ENCODE measurements at places on chromosomes 1 and 21.

- no peak for DNase-seq
These were observed 262.6 kb upstream of the SGIP1 start for GRCh38 chr1:66271216-66271903.

DNA sequence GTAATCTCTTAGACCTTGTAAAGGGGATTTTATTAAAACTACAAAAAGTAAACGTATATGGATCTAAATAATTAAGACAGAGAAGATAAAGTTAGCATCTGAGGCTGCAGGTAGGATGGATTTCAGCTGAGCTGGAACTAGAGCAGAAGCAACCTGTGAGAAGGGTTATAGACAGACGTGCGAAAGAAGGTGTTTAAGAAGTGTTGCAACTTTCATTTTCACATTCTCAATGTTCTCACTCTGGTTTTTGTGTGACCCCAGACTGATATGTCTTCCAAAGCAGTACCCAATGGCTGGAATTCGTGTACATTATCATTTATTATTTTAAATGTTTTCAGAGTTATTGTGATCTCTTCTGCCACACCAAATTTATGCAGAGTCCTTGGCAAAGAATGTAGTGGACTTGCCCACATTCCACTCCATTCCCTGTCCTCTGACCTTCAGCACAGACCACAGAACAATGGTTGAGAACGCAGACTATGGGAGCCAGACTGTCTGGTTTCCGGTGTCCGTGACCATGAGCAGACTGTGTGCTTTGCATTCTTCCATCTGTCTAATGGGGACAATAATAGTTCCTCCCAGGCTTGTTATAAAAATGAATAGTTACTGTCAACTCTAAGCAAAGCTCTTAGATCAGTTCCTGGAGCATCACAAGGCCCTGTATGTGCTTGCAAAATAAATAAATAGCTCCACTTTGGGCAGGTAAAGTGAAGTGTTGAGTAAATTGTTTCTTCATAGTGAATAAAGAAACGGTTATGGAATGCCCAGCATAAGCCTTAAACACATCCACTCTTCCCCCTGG is 140.6 kb upstream of the SAMSN1 start:
- DNase-seq, result no peak

GRCh38 chr1:33276573-33277298 is 20.4 kb downstream of the ZNF362 start:
- no peak for DNase-seq

GRCh38 chr1:114979278-114979891 is 50.2 kb upstream of the TSHB start:
- DNase-seq, result peak; percentile 19

DNA sequence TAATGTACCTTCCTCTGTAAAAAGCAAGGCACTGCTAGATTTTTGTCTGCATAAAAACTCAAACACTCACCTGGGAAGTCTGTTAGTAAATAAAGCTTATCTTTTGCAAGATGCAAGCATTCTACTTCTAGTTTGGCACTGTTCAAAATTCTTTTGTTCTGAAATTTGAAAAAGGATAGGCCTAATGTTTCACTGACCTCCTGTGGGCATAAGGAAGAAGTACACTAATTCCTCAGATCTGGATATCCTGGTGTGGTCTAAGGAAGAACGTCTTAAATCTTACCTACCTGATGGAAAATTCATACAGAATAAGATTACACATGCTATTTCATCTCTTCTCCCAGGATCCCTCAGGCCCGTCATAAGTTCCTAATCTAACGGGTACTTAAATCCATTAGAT is 93.5 kb upstream of the CAMK1G start:
- no peak for DNase-seq

DNA sequence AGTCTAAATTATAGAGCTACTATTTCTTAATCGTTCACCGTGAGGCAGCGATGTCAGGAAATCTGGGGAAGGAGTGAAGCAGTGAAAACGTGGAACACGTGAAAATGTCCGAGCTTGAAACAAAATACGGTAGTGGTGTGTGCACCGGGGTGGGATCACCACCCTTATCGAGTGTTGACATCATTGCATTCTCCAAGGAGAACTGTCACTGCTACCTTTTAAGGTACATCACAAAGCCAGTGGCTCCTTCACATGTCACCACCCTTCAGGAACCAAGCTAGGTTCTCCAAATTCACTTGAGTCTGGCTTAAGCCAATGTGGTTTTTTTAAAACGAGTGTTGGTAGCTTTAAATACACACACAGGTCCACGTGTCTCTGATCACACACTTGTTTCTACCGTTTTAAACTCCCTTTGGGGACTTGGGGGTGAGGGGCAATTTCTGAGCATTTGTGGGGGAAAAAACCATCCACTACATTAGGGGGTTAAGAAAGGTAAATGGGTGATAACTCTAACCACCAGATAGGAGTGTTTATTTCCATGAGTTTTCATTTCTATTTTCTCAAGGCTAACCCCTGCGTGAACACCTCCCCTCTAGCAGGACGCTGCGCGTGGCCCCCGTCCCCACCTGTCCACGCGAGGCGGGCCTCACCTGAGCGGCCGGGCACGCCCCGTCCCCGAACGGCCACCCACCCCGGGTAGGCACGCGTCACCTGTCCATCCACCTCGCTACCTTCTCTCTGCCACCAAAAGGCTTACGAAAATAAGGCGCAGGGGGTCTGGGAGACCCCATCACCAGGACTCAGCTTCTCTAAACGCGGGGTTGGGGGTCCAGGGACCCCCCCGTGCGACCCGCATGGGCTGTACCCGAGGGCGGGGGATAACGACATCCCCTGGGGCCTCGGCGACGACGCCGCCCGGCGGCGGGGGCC is 978 bp downstream of the PRDM15 start:
- DNase-seq, result no peak

- DNase-seq, result no peak
These were observed 28.5 kb upstream of the CAMK1G start for GRCh38 chr1:209554761-209555611.

DNA sequence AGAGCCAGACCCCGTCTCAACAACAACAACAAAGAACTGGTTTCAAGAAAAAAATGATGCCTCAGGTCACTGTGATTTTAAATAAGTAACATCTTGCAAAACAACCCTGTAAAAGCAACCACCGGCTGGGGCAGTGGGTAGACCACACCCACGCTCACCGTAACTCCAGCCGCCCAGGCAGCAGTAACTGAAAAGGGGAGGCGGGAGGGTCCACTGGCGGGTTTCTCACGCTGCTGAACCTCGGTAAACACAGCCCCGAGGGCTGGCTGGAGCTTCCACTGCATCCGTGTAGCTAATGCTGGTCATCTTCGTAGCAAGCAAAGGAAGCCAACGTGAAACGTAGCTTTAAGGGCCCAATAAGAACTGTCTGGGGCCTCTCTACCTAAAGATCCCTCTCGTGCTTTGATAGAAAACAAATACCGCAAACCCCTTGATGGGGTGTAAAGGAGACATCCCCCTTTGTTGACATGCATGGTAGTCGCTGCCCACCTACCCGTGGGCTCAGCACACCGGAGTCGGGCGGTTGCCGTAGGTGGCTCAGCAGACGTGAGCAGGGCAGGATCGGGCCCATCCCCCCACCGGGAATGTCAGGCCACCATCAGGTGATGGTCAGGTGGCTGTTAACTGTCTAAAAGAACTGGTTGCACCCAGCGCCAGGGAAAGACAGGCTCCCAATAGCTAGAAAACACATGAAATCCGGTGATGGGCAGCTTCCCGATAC is 4.2 kb downstream of the C1orf159 start:
- DNase-seq, result no peak

DNA sequence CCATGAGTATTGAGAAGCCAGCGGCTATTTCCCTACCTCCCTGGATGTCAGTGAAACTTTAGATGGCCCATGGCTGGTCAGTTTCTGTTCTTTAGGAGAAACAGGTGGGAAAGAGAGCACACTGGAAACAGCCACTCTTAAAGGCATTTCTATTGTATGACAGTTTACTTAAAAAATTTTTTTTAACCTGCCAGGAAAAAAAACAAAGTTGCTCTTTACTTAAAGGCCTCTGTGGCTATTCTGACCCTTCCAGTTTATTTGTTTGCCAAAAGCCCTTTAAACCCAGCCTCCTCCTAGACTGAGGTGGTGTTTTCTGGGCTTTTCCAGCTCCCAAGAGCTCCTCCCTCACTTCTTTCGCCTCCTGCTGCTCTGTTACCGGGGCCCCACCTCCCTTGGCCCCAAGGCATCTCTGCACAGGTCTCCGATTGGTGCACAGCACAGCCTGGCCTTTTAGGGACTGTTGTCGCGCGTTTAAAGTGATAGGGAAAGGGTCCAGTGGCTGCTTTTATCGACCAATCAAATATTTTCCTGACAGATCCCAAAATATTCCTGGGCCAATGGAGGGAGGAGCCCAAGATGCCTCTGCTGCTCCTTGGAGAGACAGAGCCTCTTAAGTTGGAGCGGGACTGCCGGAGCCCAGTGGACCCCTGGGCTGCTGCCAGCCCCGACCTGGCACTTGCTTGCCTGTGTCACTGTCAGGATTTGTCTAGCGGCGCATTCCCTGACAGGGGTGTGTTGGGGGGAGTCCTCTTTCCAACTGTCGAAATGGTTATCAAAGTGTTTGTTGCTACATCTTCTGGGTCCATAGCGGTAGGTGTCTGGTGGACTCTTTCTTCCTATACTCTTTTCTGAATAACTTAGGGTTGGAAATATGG is at the start of gene SH3BGR:
SH3BGR (plus strand) TSS at position 639 of the 875 bp plus-strand sequence; CDS start at position 766, 127 bp downstream.
- no peak for DNase-seq

DNA sequence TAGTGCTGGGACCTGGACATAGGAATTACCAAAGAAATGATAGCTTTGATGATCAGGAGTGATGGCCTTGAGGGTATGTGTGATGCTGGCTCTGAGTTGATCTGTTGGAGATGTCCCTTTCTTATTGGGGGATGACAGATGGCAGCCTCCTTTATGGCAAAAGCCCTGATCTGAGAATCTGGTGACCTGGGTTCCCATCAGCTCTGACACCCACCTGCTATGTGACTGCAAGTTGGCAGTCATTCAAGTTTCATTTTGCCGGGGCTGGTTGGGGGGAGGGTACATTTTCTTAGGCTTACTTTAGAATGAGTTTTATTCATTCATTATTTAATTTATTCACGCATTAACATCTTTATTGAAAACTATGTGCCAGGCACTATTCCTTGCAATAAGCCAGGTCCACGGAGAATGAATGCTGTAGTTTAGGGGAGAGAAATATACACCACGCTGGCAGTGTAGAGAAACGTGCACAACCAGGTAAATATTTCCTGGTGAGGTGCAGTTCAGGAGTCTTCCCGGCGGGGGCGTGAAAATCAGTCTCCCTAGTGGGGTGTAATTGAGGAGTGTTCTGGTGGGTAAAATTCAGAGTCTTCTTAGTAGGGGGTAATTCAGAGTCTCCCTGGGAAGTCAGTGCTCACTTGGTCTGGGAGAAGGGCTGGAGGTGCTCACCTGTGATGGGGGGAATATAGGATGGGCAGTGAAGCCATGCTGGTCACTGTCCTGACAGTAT is 401.3 kb downstream of the CAMTA1 start:
- no peak for DNase-seq

- no peak for DNase-seq
These were observed 20.4 kb downstream of the KRTAP10-1 start for GRCh38 chr21:44519346-44520325.

GRCh38 chr1:168509875-168510791 is 33.7 kb downstream of the XCL2 start:
- DNase-seq, result peak; percentile 66

DNA sequence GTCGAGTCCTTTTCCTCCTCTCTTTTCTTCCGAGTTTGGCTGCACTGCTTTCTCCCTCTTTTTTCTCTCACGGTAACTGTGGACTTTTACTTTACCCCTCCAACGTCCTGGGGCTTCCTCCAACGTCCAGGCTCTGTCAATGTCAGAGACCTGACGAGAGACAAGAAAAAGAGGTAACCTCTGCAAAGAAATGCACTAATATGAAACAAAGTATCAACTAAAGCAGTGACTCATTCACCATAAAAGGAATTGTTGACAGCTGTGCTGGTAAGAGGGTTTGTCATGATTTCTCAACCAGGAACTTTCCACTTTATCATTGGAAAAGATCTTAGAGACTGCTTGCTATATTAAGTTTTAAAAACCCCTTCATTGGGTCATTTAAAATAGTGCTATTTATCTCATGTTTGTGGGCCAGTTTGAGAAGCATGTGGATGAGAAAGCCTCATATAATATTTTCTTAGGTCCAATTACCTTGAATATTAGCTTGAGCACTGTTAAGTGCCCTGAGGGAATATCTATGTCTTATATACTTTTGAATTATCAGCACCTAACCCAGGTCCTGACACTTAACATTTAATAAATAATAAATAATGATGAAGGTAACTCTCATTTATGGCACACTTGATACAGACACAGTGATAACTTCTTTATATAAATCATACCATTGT is at the start of gene GBP2:
GBP2 (minus strand) TSS at position 202 of the 668 bp plus-strand sequence. CDS start 4,148 bp downstream, outside the sequence.
- no peak for DNase-seq

- DNase-seq, result no peak
These were observed 60.1 kb upstream of the ASB17 start for GRCh38 chr1:75992312-75992711.

GRCh38 chr21:21018821-21019220 is 20.6 kb downstream of the NCAM2 start:
- DNase-seq, result no peak

DNA sequence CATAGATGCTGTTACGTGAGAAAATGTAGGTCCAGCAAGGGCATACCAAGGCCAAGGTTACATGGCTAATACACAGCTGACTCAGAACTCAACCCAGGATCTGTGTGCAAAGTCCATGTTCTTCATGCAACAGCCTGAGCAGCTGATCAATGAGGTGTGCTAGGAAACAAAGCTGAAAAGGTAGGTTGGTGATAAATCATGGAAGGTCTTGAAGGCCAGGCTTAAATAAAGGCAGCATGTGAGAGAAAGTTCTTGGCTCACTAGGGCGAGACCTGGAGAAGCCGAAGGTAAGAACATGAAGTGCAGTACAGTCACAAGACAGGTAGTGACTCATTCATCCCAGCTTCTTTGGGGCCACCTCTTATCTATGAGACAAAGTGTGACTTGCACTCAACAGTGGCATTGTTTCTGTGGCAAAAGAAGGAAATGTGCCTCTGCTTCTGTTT is 33.4 kb downstream of the TLR5 start:
- no peak for DNase-seq

DNA sequence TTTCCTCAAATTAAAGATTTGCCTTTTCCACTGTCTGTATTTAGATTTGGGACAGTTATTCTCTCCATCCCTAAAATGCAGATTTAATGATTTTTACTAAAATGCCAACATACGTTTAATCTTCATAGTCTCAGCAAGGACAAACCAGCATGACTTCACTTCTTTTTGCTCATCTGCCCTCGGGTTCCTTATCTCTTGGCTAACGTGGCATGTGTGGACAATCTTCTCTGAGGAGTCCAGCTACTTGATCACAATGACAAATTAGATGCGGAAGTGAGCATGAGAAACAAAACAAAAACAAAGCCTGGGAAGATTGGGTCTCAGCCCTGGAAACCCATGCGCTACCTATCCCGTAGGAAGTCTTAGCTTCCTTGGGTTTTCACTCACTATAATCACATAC is 1.0 kb downstream of the MRAP start:
- DNase-seq, result no peak

Data from stimulated activated CD8-positive, alpha-beta memory T cell treated with anti-CD3 and anti-CD28 coated beads, Interleukin-15, amount 100 ng/mL, for 48 hours (primary cell).